ENCODE measurements at places on chromosomes 7 and 10.

DNA sequence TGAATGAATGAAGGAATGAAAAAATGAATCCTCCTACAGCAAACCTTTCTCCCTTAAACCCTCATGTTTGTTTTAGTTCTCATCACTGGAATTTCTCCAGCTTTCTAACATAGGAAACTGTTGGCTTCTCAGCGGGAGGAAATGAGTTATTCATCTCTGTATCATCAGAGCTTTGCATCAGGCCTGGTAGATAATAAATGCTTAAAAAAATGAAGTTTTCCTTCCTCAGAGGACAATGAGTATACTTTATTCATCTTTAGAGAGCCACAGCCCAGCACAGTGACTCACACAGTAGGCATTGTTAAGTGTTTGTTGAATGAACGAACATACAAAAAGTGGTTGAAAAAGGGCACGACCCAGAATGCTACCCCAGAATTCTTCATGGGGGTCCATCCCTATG is 62.6 kb downstream of the COL13A1 start:
- DNase-seq, result no peak

GRCh38 chr10:73971636-73972354 is 26.1 kb upstream of the VCL start:
- no peak for DNase-seq

GRCh38 chr10:100534726-100535125 is 1.0 kb upstream of the HIF1AN start:
- DNase-seq, result no peak

DNA sequence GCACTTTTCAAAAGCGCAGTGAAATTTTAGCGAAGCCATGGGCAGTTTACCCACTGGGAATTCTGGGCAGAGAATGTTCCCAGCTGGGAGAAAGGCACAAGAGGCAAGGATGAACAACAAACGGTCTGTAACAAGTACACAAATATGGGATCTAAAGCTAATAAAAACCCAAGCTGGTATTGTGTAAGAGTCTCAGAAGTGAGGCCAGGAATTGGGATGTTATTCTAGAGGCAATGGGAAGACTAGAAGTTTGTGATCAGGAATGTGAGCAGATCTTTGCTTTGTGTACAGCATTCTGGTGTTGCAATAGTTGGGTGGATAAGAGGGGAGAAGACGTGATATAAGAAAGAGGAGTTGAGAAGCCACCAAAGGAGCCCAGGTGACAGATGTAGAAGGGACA is 15.0 kb downstream of the FZD9 start:
- no peak for DNase-seq

GRCh38 chr10:110040767-110041478 is 33.1 kb downstream of the ADD3 start:
- no peak for DNase-seq

DNA sequence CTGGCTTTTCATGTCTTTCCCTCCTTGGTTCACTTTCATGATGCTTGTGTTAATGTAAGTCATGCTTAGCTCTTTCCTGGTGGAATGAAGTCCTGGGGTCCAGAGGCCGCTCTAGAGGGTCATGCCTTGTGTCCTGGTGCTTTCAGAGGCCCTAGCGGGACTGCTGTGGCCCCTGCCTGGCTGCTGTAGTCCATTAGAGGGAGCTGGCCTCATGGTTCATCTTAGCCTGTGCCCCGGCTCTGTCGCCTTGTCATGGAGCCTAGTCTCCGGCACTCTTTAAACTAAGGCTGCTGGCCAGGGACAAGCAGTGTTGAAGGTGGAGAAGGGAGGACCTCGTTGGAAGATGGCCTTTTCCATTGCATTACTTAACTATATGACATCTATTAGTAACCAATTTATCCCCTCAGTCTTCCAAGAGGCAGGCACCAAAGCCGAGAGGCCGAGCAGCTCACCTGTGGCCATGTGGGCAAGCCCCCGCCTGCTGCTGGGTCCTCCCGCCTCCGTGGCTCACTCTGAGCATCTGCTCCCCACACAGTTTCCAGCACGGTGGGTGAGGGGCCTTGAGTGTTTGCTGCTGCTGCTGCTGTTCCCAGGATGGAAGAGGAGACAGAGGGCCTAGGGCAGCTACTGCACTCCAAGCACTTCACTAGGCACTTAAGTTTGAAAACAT is 5.0 kb upstream of the NDUFB2 start:
- no peak for DNase-seq

- peak; percentile 17 for DNase-seq
Measured at GRCh38 chr7:127901895-127902703, 129.1 kb downstream of the LRRC4 start.

DNA sequence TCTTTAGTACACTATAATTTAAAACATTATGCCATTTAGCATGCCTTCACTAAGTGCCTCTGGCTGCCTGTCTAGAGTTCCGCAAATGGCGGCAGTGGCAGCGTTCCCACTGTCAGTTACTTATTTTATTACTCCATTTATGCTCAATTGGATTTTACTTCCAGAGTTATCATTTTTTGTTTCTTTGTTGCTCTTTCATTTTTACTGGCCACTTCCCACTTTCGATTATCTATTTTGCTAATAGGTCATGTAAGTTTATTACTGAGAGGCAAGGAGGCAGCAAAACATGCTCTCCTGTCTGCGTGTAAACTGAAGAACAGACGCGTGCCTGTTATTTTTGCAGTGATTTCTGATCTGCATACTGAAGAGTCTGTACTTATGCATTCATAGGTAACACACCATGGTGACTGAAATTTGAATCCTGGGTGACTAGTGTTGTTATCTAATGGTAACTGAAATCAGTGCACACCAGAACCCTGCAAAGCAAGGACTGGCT is 23.1 kb downstream of the KDM7A start:
- DNase-seq, result no peak

DNA sequence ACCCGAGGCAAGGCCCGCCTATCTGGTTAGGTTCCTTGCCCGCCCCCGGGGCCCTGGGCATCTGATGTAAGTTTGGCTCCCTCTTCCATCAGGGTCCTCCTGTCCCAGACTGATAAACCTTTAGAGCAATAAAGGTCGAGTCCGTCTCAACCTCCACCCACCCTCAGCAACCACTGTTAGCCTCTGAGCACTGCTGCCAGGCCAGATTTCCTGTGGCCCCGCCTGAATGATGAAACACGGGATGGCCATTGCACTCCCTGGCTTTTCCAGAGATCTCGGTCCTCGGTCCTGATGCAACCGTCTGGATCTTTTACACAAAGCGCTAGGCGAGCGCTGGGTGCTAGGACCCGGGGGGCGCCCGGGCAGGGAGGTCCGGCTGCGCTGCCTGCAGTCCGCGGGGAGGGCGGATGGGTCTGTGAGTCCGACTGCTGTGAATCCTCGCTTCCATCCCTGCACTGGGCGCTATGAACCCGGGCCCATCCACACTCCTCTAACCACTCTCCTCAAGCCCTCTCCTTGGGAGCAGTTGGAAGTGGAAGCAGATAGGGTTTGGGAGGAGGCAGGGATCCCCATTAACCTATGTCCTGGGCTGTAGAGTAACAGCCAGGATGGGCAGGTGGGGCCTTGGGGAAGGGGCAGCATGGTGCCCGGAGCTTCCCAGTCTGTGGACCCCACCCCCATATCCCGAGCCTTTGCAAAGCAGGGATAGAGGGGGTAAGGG is 875 bp upstream of the DDIT4 start:
- DNase-seq, result peak; percentile 87

DNA sequence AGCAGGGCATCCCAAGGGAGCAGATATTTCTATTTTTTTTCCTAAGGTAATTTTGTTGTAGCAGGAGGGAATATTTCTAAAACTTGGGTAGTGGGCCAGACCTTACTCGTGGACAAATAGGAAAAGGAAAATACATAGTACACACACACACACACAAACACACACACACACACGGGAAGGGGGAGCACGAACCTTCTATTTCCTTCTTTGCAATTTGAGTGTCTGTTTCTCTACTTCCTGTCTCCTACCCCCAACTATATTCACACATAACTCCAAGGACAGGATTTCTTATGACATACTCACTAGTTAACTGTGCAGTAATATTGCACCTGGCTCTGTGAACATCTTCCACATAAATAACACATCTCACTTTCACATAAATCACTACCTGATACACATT is 4.4 kb downstream of the LDB1 start:
- no peak for DNase-seq

- peak; percentile 43 for DNase-seq
Measured at GRCh38 chr10:68301790-68302502, 29.9 kb upstream of the HNRNPH3 start.

- DNase-seq, result no peak
Measured at GRCh38 chr10:131944976-131945695, 36.6 kb downstream of the BNIP3 start.

- DNase-seq, result no peak
Measured at GRCh38 chr7:27793780-27794179, 53.8 kb downstream of the TAX1BP1 start.

DNA sequence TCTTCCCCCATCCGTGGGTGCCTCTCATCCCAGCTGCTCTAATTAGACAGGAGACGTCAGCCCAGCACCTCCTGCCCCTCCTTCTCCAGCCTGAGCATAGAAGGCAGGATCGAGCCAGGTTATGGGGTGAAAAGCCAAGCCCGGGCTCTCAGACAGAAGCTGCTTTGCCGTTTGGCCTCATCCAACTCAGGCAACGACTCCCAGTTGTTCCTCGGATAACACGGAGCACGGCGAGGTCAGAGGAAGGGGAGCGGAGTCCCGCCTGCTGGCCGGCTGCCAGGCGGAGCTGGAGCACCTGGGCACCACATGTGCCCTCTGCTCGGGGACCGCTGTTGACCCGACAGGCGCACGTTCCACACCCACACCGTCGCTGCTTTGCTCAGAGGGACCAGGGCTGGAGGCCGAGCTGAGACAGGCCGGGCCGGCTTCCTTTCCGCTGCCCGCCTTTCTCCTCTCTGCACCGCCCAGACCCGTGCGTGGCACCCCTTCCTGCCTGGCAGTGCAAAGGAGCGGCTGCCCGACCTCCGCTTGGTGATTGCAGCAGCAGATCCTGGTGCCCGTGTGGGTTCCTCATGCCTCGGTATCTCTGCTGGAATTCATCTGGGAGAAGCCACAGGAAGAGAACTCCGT is 21.6 kb upstream of the UNCX start:
- DNase-seq, result no peak

GRCh38 chr10:79102498-79102874 is 33.7 kb downstream of the ZMIZ1 start:
- DNase-seq, result peak; percentile 56

DNA sequence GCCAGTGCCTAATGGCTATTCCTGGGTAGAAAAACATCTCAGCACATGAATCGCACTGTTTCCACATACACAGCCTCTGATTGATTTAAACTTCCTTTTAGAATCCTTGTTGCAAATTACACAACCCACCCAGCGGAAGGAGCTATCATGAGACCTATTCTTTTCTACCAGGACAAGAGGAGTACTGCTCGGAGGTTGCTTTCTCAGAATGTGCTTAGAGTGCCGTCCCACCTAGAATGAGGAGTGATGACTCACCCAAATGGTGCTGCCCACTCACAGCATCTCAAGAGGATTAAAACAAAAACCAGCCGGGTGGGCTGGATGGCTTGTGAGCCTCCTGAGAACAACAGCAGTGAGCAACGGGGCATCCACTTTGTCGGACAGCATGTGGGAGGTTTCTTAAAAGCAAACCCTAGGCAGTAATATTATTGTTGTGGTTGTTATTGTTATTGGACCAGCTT is 128.9 kb downstream of the DGKI start:
- no peak for DNase-seq

DNA sequence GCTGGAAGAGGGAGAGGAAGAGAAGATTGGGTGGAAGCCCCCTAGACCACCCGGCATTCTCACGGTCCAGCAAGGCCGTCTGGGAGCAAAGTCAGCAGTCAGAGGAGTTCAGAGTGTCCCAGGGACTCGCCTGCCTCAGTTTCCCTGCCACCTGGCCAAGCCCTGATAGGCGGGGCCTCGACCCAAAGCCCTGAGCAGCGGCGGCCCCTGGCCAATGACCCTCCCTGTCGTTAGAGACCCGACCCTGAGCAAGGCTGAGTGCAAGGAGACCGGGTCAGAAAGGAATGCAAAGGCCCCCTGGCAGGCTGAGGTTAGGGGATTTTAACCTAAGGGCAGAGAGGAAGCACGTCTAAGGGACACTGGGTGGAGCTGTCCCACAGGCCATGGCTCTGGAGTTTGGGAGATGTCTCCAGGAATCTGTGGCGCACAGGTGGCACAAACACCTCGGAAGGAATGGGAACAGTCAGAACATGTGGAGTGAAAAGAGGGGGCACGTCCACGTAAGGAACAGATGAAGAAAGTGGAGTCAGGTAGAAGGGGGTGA is 196.8 kb upstream of the PDE1C start:
- peak; percentile 66 for DNase-seq

GRCh38 chr10:88270061-88270808 is 312.9 kb downstream of the RNLS start:
- DNase-seq, result no peak

DNA sequence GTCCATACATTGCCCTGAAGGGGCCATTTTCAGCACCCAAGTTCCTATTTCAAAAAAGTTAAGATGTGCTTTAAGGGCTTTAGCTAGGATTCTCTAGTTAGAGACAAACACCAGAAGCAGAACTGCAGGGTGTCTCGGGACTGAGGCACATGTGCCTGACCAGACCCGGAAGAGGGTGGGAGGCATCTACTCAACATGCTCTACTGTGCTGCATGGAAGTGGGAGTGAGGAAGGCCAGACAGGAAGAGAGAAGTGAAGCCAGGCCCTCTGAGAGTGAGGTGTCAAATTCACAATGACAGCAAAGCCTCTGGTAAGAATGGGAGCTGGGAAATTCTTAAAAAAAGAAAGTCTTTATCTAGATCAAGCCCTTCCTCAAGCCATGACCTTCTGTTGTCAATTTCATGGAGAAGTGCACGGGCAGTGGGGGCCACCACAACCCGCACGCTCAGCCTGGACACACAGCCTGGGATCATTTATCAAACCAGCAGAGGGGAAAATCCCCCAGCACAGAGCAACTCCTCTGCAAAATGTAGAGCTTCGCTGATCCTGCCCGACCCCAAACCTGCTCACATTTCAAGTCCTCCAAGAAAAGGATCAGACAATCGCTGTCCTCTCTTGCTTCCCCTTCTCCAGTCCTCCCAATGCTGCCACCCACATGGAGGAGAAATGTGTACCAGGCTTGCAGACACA is 38.7 kb downstream of the PLXNA4 start:
- DNase-seq, result no peak

DNA sequence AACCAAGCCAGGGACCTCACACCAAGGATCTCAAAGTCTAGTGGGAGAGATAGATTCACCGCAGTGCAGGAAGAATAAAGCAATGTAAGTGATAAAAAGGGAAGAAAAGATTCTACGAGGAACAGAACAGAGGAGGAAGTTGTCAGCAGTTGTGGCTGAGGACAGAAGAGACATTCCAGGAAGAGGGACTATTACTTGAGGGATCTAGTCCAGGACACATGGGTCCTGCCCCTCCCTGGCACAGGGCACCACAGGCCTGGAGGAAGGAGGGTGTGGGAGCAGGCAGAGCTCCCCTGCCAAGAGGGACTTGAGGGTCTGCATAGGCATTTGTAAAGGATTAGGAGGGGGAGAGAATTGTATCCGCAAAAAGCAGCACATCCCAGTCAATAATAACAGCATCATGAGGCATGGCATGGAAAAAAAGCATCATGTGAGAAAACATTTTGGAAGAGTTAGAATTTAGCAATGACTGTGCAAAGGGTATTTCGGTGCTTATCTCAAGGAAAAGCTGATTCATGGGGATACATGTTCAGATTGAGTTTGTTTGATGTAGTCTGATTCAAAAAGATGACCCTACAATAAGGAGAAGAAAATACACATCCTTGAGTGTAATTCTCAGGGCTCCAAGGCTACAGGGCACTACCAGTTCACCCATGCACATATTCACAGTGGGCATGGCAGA is 12.7 kb downstream of the C10orf71 start:
- no peak for DNase-seq
